ENCODE measurements at places on chromosomes 3 and 15.

- DNase-seq: no peak
Observed at GRCh38 chr15:36860792-36861191, 239.6 kb downstream of the MEIS2 start.

DNA sequence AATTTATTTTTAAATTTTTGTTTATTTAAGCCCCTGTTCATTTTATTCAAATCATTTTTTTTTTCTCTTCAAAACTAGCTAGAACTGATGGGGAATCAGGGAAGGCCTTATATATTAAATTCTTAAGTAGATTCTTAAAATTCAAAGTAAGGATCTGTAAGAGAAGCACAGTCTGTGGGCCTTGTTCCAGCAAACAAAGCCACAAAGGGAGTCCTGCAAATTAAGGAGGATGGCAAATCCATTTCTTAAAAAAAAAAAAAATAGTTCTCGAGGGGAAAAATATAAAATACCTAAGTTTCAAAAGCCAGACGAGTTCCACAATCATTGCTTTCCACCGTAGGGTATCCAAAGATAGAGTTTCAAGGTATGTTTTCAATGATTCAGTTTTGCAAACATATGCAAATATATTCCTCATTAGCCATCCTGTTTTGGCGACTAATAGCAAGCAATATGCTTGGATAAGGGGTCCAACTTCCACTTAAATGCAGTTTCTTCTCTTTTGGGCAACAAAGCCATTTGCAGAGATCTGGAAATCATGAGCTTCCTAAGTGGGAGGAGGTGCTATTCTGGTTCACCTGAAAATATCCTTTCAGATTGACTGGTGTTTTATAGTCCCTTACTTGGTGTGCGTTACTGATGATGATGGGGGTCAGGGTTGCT, 46.8 kb downstream of the CDIN1 start:
- DNase-seq: no peak

GRCh38 chr3:194275721-194276120, 75.4 kb downstream of the CPN2 start:
- no peak for DNase-seq

- no peak for DNase-seq
Observed at GRCh38 chr3:155744626-155745324, at the start of gene PLCH1. Gene PLCH1 (minus strand): TSS chr3:155745071. CDS start chr3:155704224, 40,847 bp downstream.

GRCh38 chr15:34799149-34800101, 4.1 kb upstream of the ACTC1 start:
- DNase-seq: no peak

DNA sequence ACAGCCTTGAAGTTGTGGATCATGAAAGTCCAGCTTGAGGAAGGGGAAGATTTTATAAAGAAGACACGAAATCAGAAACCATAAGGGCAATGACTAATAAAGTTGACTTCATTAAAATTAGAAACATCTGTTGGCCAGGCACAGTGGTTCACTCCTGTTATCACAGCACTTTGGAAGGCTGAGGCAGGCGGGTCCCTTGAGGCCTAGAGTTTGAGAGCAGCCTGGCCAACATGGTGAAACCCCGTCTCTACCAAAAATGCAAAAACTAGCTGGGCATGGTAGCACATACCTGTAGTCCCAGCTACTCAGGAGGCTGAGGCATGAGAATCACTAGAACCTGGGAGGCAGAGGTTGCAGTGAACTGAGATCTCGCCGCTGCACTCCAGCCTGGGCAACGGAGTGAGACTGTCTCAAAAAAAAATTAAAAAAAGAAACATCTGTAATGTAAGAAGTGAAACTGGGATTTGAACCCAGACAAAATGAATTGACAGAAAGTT, 7.9 kb upstream of the UBXN7 start:
- no peak for DNase-seq

DNA sequence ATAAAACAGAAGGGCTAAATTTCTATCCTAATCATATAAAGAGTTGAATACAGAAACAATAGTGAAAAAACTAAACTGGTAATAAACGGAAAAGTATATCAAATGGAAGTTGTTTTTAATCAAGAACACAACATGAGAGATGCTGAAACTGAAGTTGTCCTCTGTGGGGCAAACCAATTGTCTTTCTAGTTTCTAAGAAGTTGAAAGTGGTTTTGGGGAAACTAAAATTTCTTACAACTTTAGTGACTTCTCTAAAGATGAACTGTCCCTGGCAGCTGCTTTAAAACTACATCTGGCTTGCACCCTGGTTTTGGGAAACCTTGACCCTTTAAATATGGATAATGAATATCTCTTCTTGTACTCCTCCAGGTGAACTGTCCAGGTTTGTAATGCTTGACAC, 155.6 kb downstream of the ADAM10 start:
- no peak for DNase-seq

DNA sequence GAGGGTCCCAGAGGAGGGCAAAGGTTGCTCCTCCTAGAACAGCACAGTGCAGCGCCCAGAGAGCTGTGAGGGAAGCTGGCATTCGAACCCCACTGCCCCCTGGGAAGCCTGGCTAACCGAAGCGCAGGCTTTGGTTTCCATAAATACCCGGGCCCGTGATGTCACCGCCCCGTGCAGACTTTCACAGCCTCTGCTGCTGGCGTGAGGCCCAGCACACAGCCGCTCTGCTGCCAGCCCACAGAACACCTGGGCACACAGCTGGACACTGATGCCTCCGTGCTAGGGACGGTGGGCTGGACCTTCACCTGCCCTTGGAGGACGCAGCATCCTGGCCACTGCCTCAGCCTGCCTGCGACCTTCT, 1.0 kb downstream of the IQSEC1 start:
- DNase-seq: no peak

- no peak for DNase-seq
Observed at GRCh38 chr3:76402926-76403325, 617.6 kb upstream of the ZNF717 start.

- DNase-seq: no peak
Observed at GRCh38 chr15:48929661-48930060, 34.1 kb downstream of the SHC4 start.

DNA sequence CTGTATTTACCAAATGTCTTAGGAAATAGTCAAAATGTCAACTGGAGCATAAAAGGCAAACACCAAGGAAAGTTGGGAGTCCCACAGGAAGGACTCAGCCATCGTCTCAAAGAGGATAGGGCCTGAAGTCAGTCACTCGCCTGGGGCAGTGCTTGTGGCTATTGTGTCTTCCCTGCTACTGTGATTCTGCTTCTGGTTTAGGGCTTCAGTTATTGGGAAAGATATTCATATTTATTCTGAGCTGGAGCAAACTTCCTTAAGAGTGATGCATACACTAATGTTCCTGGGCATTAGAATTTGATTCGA, 118.1 kb downstream of the EDEM1 start:
- no peak for DNase-seq

GRCh38 chr15:51878446-51879386, 49.3 kb downstream of the TMOD3 start:
- no peak for DNase-seq

DNA sequence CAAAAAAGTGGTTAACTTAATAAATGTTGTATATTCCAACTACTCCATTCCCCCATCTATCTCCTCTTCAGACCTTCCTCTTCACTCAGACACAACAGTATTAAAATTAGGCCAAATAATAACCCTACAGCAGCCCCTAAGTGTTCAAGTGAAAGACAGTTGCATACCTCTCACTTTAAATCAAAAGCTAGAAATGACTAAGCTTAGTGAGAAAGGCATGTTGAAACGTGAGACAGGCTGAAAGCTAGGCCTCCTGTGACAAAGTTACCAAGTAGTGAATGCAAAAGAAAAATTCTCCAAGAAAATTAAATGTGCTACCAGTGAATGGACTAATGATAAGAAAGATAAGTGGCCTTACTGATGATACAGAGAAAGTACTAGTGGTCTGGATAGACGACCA, 71.7 kb downstream of the ANKRD28 start:
- DNase-seq: no peak

- no peak for DNase-seq
Observed at GRCh38 chr3:170699158-170700053, 113.5 kb upstream of the SLC7A14 start.

DNA sequence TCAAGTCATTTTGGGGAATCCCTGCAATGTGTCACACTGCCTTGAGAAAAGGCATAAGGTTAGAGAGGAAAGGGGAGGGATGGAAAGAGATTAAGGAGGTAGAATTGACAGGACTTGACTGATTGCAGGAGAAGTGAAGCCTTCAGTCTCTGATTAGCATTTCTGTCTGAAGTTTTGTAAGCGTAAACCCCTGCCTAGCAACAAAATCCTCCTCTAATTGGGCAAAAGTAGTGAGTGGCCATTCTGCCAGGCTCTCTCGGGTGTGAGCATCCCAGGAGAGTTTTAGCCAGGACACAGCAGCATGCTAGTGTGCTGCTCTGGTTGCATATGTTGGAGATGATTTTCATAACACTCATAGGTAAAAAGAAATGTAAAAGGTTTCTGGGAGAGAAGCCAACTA, 117.0 kb upstream of the MRPL3 start:
- no peak for DNase-seq

GRCh38 chr3:8853081-8853480, 83.7 kb upstream of the OXTR start:
- DNase-seq: no peak

GRCh38 chr3:46356276-46356675, 2.4 kb downstream of the CCR2 start:
- no peak for DNase-seq

GRCh38 chr3:63724987-63725386, 72.5 kb downstream of the SNTN start:
- DNase-seq: no peak

- DNase-seq: no peak
Observed at GRCh38 chr15:89809787-89810148, 4.9 kb downstream of the ANPEP start.

- no peak for DNase-seq
Observed at GRCh38 chr3:70882104-70882503, 569.7 kb upstream of the MDFIC2 start.

GRCh38 chr15:66846031-66846430, 144.0 kb downstream of the SMAD6 start:
- DNase-seq: no peak

GRCh38 chr3:157958457-157958856, 147.8 kb downstream of the SHOX2 start:
- no peak for DNase-seq

GRCh38 chr3:170132335-170132734, 49.2 kb downstream of the PHC3 start:
- no peak for DNase-seq

DNA sequence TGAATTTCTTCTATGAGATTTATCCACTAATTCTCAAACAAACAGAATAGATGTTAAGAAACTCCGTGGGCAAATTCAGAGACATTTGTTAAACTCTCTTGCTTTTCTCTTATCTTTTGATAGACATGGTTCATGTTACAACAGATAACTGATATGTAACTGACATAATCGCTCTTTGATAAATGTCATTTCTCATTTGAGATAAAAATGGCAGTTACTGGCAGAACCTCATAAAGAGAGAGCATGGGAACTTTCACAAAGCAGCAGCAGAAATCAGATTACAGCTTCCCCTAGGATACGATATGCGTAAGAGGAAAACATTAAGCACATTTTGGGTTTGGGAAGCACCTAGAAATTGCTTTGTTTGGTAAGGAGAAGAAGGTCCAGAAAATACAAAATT, 126.1 kb downstream of the CADPS start:
- DNase-seq: no peak

- no peak for DNase-seq
Observed at GRCh38 chr3:162200836-162201235, 704.2 kb downstream of the OTOL1 start.

DNA sequence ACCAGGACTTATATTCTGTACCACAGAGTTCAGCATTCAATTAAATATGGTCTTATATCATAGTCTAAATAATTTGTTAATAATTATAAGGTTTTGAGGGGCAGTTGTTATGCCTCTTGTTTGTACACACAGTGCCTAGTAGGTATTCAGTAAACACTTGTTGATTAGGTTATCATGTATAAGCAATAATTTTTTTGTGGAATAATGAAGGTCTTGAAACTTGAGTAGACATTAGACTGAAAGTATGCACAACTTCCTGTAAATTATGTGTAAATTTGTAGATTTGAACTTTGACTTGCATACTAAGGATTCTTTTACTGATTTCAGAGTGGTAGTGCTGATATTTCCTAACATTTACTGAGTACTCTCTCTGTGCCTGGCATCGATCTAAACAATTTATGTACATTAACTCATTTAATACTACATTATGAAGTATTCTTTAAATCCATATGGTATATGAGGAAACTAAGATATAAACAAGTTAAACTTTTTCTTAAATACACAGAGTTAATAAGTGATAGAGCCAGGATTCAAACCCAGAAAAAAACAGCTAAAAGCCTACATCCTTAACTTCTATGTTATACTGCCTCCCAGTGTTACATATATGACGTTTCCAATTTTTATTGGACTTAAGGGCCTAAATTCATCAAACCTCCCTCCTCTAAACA, 65.1 kb downstream of the GLCE start:
- DNase-seq: no peak

GRCh38 chr3:167606836-167607235, 46.9 kb downstream of the WDR49 start:
- DNase-seq: no peak

- no peak for DNase-seq
Observed at GRCh38 chr15:101536166-101536874, 46.8 kb upstream of the PCSK6 start.

DNA sequence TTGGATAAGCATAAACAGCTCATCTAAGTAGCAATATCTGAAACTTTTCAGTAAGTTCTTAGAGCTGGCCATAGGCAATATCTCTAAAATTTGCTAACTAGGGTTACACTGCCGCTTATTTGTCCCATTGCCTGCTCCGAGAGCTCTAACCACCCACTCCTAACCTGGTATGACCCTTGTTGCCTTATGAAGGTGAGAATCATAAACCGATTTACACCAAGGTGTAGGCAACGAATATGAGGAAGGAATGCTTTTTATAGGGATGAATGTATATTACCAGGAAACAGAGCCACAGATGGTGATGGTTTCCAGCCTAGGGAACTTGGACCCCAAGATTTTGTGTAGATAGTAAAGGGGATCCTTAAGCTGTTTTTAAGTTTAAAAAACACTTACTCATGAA, 440.9 kb downstream of the PDCD6IP start:
- DNase-seq: no peak

Data from stimulated activated CD4-positive, alpha-beta T cell treated with anti-CD3 and anti-CD28 coated beads, Interleukin-12 subunit alpha, Interleukin-12 subunit beta, amount 100 ng/mL, for 24 hours (primary cell).